ENCODE measurements at places on chromosomes 12 and 14. TPM values are rescaled to one million over a fixed set of nuclear protein-coding genes. Genes with fewer than 3 reads are reported as not detected.

Gene CABP1
- 0.45 TPM for total RNA-seq

DNA sequence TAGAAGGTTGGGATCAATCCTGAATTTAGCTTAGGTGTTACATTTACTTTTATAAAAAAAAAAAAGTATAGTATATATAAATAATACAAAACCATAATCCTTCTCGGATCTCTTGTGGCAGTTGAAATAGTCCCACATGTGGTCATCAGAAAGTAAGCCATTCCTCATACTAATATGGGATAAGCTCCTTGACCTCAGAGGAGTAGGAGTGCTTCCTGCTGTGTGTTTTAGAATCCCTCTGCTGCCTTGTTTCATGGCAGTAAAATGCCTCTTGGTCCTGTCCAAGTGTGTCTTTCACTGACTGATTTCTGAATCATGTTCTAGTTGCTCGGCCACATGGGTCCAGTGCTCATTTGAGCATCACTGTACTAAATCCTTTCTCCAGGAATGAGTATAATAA is 117.0 kb downstream of the NTN4 start:
- no peak for DNase-seq

DNA sequence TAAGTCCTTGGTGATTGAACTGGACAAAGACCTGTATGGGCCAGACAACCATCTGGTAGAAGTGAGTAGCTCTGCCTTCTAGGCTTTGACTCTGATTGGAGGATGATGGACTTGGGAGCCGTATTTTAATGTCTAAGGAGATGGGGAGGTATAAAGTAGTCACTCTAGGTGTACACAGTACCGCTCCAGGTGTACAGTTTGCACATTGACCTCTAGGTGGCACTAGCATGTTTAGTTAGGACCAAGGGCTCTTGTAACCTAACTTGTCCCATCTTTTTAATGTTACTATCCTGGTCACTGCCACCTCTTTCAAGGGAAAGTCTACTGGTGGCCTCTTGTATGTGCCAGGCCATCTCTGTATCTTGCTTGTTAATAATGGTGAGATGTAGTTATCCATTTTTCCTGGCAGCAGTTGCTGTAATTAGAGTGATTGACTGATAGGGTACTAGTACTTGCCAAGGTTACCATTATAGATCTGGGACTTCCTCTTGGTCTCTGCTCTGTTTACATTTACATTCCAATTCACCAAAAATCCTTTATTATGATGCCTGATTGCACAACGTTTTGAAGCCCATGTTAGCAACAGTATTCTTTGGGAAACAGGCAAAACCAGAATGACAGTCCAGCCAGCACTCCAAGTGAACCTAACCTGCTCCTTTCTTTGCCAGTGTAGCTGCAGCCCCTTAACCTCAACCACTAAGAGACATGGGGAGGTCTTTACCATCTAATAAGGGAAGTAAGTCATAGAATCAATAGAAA is 3.6 kb downstream of the SMARCD1 start:
- DNase-seq = peak; percentile 62

DNA sequence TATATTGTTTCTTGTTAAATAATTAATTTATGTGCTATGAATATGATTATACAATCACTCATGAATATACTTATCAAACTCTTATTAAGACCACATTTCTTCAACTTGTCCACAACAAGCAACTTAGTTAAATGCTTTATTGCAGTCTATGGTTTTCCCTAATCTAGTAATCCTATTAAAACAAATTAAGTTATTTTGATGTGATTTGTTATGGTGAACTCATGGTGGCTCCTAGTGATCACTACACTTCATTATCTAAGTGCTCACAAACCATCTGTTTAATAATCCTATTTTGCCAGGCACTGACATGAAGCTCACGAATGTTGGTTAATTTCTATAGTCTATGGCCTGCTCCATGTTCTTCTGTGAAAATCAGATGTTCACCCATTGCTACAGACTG is 42.9 kb downstream of the INSM2 start:
- DNase-seq = no peak

DNA sequence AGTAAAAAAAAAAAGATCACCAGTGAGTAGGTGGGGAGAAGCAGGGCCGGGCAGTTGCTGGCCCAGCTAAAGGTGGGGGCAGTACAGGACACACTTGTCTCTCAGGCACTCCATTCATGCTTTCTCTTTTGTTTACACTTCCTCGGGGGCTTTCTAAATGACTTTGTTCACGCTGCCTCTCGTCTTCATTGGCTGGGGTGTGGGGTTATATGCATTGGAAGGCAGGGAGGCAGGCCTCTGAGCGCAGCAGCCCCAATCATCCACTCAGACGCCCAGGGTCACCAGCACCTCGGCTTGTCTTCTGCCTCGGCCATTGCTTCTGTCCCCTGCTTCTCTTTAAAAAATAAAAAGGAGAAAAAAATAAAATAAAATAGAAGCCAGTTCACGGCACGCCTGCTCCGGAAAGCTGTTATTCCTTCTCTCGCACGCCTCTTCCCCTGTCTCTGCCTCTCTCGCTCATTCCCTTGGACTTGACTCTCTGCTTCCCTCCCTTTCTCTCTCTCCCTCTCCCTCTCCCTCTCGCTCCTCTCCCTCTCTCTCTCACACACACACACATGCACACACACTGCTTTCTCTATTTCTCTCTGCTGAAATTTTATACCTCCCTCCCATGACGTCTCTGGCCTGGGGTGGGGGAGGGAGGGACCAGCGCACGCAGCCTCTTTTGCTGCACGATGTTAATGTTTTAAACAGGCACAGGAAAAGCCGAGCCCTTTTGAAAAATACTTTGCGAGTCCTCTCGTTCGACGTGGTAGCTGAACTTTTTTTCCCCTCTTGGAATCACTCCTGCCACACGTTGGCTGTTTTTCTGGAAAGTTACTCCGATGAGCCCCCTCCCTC is at the start of gene TGFB3:
Gene TGFB3 (minus strand): TSS at position 570 of the 840 bp plus-strand sequence. CDS start 1,102 bp downstream, outside the sequence.
- DNase-seq = peak; percentile 60

Gene TAS2R31
- total RNA-seq = 1.9 TPM

Gene KLRC1
- not detected for total RNA-seq

- no peak for DNase-seq
These were observed 6.2 kb upstream of the TCP11L2 start for GRCh38 chr12:106296179-106296877.

Gene LIN7A
- not detected for total RNA-seq

Gene TDRD9
- total RNA-seq = 0.08 TPM

DNA sequence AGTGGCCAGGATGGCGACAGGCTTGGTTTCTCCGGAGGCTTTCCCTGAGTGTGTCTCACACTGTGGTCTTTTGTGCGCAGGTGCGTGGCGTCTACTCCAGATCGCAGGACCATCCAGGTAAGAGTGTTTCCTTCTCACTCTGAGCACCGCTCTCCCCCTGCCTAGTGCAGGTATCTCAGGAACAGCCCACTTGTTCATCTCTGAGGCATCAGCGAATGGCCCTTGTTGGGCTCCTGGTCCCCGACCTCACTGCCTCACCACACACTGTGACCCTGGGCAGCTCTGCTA is 781 bp downstream of the ADGRD1 start:
- no peak for DNase-seq

Data from activated CD4-positive, alpha-beta memory T cell treated with anti-CD3 and anti-CD28 coated beads, Interleukin-2, amount 10 ng/mL, durations not matched to agents 7 days and 5 days (primary cell).